ENCODE measurements at places on chromosomes 16 and 17.

DNA sequence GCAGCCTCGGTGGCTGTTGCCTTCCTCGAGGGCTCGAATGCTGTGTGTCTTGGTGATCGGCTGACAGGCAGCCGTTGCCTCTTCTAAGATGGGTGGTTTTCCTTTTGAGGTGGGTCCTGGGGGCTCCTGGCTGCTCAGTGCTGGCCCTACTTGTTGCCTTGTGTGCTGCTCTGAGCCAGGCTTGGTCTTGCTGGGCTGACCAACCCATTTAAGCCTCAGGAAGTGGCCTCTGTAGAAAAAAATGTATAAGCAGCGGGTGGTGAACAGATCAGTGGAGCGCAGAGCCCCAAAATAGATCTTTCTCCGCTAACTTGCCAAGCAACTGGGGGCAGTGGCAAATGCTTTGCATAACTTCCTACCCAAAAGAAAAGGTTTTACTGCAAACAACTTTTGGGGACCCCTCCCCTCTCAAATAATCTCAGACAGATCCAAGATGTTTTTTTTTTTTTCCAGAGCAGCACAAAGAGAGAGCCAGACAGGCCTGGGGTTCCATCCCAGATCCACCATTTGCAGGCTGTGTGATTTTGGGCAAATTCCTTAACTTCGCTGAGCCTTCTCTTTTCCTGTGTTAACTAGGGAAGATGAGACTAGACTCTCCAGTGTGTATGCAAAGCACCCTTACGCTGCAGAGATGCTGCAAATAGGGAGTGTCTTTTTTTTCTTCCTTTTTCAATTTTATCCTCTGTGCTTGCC is 42.5 kb downstream of the PLCG2 start:
- DNase-seq = no peak

DNA sequence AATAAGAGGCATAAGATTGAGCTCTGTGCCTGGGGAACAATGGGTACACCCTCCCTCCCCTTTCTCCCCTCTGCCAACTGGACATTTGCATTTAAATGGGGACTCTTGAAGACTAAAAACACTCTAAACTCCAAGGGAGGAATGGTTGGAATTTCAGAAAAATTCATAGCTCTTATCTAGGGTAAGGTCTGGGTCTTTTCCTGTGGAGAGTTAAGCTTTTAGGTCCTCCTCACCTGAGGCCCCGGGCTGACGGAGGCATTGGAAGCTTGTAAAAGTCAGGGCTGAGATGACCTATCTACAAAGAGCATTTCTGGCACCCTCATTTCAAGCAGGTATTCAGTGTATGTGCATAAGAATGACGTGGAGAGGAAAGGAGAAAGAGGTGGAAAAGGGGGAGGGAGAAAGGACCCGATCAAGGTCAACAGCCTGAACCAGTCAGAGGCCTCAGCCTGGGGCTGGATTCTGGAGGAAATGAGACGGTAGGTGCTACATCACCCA is 78.0 kb downstream of the RAP1GAP2 start:
- DNase-seq = no peak

GRCh38 chr16:24729243-24729950 is at the start of gene TNRC6A:
TNRC6A (plus strand) TSS chr16:24729651; CDS start chr16:24729842, 191 bp downstream.
- peak; percentile 71 for DNase-seq

- DNase-seq = no peak
These were observed 55.2 kb upstream of the MRTFB start for GRCh38 chr16:14015948-14016347.

GRCh38 chr16:69417520-69418199 is 6.8 kb upstream of the CYB5B start:
- no peak for DNase-seq

DNA sequence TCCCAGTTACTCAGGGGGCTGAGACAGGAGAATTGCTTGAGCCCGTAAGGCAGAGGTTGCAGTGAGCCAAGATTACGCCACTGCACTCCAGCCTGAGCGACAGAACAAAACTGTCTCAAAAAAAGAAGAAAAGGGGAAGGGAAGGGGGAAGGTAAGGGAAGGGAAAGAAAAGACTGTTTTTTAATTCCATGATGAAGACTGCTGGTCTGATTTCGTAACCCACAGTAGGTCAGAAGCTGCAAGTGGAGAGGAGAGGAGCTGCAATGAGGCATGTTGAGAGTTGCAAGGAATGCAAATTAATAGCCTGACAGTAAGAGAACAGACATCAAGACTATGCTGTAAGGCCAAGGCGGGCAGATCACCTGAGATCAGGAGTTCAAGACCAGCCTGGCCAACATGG is 33.3 kb downstream of the HELZ start:
- no peak for DNase-seq

DNA sequence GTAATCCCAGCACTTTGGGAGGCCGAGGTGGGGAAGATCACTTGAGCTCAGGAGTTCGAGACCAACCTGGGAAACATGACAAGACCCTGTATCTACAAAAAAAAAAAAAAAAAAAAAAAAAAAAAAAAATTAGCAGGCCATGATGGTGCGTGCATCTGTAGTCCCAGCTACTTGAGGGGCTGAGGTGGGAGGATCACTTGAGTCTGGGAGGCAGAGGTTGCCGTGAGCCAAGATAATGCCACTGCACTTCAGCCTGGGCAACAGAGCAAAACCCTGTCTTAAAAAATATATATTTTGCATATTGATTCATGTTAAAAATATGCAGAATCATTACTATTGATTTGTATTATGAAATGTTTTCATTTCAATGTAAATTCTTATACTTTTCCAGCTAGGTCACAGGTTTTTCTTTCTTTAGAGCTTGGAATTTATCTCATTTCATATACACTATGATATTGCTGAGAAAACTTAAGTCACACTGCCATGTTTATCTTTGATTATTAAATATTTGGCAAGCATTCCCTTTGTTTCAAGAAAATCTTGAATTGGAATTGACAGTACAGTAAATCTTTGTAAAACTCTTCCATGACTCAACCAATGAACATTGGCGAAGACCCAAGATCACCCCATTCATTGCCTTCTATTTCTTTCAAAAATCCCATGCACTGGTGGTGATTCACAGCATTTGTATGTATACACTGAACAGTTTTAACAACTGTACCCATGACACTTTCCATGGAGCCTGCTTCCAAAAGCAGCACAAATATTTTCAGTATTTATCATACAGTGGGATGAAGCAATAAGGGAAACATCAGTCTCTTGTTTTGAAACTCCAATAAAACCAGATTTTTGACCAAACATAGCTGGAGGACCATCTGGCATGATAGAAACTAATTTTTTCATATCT is 83.5 kb upstream of the TNRC6A start:
- DNase-seq = no peak

DNA sequence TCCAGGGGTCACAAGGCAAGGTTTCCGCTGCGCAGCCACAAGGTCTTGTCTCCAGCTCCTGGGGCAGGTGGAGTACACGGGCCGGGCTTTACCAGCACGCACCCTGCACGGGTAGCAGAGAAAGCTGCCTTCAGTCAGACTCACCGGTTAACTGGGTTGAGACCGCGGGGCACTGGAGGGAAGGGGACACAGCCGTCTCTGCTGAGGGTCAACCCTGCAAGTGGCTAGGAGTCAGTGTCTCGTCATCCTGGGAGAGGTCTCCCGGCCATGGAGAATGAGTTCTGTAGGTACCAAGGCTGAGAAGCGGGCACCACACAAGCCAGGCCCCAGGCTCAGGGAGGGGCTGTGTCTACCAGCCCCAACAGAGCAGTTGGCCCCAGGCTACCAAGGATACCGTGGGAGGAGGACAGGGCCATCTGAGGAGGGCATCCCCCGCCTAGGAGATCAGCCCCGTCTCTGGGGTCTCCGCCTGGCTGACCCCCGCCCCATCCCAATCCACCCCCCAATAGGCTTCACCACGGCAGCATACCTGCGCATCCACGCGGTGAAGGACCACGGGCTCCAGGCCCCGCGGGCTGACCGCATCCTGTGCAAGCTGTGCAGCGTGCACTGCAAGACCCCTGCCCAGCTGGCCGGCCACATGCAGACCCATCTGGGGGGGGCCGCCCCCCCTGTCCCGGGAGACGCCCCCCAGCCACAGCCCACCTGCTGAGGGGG is 2.8 kb upstream of the PRRT2 start:
- DNase-seq = no peak

GRCh38 chr16:11257131-11257938 is 1.3 kb upstream of the SOCS1 start:
- peak; percentile 80 for DNase-seq

- DNase-seq = no peak
These were observed 65.7 kb downstream of the CCDC182 start for GRCh38 chr17:57679356-57679755.

DNA sequence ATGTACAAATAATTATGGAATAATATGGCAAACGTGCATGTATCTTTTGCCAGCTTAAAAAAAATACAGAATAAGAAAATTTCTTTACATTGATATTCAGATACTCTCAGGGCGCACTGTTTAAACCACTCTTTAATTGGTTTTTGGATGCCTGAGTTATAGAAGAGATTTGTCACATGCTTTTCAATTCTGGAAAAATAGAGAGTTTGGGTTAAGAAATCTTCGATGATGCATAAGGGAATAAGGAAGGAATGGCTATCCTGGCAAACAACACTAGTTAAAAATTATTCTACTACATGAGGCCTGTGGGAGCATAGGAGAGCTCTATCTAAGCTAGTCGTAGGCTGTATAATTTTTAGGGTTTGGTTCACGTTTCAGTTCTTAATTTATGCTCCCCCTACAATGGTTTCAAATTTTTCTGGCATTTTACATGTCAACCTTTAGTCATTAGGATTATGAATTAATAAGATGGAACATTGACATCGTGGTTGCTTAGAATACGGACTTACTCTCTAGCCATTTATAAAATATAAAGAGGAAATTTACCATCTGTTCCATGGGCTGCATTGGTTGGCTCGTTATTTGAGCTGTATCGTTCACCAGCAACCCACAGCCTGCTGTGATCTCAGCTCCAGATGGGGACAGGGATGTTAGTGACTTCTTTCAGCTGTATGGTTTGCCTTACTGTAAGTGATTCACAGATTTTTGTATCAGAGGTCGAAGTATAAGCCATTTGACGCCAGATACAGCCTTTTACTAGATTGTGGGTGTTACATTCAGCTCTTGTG is 15.9 kb downstream of the NARF start:
- no peak for DNase-seq

GRCh38 chr16:26614237-26614841 is 452.4 kb upstream of the C16orf82 start:
- DNase-seq = no peak

DNA sequence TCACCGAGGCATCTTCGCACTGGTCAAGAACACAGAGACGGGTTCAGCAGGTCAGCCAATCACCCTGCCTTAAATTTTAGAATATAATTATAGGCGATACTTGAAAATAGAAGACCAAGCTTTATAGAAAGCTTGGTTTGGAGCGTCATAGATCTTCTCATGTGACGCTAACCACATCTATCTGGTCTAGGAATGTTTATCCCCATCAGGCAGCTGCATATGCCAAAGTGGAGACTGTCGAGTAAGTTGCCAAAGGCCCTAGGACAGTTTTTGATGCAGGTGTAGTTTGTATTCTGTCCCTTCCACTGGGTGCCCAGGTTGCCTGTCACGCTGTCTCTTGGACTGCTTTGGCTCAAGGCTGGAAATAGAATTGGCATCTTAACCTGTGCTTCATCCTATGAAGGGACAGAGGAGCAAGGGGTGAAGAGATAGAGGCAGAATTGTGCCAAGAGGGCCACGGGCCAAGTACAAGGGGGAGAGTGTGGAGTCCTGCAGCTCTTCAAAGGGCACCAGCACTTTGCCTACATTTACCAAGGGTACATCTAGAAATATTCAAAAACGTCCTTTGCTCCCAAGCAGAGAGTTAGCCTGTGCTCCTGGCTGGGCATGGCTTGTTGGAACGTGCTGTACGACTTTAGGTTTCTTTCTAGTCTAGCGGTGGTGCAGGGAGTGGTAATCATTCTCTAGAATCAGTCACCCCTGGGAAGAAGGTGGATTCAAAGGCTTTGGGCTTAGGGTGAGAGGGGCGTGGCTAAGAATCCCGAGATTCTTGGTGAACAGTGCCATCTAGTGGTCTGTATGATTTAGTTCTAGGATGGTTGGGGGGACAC is 5.3 kb upstream of the WIPI1 start:
- DNase-seq = peak; percentile 80

DNA sequence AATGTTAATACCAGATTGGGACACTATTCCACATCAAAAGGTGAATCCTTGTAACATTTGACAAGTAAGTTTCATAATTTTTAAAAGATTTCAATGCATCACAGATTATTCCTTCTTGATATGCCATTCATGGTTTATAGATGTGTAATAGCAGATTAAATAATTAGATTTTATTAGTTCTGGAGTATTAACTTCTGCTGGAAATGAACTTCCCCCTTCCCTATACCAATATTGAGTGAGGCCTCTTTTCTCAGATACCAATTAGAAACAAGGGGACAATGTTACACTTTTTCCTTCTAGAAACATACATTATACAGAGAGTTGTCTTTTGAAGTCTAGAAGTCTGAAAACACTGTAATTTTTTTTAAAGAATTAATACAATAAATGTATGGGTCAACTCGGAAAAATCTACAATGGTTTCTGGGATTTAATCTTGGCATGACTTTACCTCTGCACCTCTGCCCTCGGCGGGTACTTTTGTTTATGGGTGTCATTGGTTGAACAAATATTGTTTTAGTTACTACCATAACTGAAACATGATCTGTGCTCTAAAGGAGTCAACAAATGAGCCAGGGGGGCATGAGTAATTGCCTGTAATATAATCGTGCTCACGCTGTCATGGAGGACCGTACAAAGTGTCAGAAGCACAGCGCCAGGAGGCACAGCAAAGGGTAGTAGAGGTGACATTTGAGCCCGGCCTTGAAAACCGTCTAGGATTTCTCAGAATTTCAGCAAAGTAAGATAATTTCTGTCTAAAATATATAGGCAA is 8.2 kb downstream of the LRRC37B start:
- DNase-seq = no peak

DNA sequence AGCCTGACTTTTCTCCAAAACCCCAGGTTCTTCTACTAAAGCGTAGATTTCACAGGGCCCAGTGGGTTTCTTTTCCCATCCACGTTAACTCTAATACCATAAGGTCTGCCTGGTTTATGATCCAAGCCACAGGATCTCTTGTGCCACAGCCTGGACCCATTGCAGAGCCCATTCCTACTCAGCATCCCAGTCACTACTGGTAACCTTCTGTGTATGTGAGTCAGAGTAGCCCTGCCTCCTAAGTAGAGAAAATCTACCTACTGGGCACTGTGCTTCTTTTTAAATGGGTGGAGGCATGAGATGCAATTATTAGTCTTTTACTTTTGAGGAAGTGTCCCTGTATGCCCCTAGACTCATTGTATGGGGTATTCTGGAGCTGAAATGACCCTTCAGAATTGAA is 13.5 kb downstream of the CCL11 start:
- no peak for DNase-seq

- DNase-seq = no peak
These were observed 164.3 kb downstream of the RBFOX3 start for GRCh38 chr17:79446399-79447009.
